ENCODE measurements at places on chromosomes 13 and 19.

DNA sequence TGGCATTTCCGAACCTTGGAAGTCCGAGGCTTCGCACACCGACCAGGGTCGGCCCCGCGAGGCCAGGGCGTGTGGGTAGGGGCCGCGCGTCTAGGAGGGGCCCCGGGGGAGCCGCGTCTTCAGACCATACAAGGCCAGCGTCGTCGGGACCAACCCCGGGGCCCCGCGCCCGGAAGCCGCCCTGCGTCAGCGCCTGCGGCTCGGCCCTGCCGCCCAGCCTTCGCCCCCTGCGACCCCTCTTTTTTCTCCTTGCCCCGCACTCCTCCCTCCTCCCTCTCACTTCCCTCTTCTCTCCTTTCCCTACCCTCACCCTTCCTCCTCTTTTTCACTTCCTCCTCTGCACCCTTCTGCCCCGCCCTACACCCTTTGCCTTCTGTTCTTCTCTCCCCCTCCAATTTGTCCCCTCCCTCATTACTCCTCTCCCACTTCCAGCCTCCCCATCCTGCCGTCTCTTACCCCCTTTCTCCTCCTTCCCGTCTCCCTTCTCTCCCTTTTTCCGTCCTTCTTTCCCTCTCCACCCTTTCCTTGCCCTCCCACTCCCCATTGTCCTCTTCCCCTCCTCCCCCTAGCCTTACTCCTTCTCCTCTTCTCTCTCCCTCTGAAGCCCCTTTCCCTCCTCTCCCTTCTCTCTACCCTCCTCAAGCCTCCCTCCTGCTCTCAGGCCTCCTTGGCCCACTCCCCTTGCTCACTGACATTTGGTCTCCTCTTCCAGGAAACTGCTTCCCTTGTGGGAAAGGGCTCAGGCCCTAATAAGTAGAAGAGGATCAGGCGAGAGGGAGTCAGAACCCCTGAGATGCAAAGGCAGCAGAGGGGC lies 2.2 kb upstream of the PLEKHG2 start:
- no peak for DNase-seq

- no peak for DNase-seq
These were observed at the start of gene ADAMTS10 for GRCh38 chr19:8610041-8610935. TSS of gene ADAMTS10 (minus strand) at chr19:8610715. CDS start at chr19:8605710, 5,005 bp downstream.

GRCh38 chr19:48344892-48345291 lies 18.8 kb downstream of the TMEM143 start:
- DNase-seq, result no peak

GRCh38 chr19:2592824-2593223 lies 109.7 kb downstream of the GNG7 start:
- DNase-seq, result no peak

DNA sequence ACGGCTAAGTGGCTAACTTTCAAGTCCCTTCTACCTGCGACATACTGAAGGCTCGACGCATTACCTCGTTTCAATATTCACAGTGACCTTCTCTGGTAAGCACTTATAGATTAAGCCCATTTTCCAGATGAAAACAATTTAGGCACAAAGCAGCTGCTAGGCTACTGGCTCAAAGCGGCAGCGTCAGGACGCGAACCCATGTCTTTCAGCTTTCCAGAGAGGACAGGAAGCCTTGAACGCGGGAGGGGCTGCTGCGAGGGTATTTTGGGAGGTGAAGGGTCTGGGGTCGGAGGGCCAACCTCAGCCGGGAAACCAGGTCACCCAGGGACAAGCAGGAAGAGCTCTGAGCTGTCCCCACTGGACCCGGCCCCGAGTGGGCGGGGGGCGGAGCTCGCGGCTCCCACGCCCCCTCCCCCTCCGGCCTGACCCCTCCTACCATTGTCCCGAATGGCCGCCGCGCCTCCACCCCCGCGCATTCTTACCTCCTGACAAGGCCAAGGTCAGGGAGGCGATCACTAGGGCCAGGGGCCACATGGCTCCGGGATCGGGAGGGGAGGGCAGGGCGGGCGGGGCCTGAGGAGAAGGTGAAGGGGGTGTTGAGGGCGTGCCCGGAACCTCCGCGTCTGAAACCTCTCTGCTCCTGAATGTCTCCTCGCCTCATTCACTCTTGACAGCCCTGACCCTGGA lies at the start of gene KLK13:
Gene KLK13, minus strand, starts transcription at position 559 of the 687 bp plus-strand sequence. Its CDS starts 25 bp downstream, at position 534.
- DNase-seq, result no peak

GRCh38 chr13:107076801-107077200 lies 508.9 kb upstream of the ARGLU1 start:
- DNase-seq, result no peak

- DNase-seq, result no peak
These were observed at the start of gene SIAH3 for GRCh38 chr13:45851171-45851921. TSS of gene SIAH3 (minus strand) at chr13:45851753. CDS start at chr13:45851629, 124 bp downstream.

GRCh38 chr19:13007292-13008045 lies 12.2 kb downstream of the NFIX start:
- no peak for DNase-seq

- DNase-seq, result no peak
These were observed 66.8 kb downstream of the IPO5 start for GRCh38 chr13:98020271-98020670.

DNA sequence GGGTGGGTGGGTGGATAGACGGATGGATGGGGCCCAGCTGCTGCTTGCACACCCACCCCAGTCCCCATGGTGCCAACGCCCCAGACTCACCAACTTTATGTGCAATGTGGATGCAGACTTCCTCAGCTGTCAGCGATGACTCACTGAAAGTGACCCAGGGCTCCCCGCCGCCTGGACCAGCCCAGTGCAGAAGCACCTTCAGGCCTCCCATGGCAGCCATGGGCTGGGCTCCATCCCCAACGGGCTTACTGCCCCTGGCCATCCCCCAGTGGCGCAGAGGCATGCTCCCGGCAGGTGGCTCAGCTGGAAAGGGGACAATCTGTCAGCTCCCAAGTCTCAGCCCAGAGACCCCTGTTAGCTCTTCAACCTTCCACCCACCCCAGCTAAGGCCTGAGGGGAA lies 2.2 kb downstream of the TYK2 start:
- DNase-seq, result no peak

- no peak for DNase-seq
These were observed 236.8 kb downstream of the LMO7 start for GRCh38 chr13:75872980-75873379.

GRCh38 chr13:46179491-46179908 lies 2.5 kb downstream of the LCP1 start:
- no peak for DNase-seq

GRCh38 chr19:1698636-1699035 lies 46.2 kb upstream of the TCF3 start:
- no peak for DNase-seq

DNA sequence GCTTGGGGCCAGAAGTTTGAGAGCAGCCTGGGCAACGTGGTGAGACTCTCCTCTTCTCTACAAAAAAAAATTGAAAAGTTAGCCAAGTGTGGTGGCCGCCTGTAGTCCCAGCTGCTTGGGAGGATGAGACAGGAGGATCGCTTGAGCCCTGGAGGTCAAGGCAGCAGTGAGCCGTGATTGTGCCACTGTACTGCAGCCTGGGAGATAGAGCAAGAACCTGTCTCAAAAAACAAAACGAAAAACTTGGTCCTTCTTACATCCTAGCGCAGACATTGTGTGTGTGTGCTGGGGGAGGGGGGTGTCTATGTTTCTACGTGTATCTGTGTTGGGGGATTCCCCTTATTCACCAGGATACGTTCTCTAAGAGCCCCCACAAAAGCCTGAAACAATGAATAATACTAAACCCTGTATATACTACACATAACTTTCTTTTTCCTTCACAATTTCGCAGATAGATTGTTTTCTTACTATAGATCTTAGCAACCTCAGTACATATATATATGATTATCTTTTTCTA lies 7.9 kb downstream of the AXL start:
- no peak for DNase-seq

DNA sequence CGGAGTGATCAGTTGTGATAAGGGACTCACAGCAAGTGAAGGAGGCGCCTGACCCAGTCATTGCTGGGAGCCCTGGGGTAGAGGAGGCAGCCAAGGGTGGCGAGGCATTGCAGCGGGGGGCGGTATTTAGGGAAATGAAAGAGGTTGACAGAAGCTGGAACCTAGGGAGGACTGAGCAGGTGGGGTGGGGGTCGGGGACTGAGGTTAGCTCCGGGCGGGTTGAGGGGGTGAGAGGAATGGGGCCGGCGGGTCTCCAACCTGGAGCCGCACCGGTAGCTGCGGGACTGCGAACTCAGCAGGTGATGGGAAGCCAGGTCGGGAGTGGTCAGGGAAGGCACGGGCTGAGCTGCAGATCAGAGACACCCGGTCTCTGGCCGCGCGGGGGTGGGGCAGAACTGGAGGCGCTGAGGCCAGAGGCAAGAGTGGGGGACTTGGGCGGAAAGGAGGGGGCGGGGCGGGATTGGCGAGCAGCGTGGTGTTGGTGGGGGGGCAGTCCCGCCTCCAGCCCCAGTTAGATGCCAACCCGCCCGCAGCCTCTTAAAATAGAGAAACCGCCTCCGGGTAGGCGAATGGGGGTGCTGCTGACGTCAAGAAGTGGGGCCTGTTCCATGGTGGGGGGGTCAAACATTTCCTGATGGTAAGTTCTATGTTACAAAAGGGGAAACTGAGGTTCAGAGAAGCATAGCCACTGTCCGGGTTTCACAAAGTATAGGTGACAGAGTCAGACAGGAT lies 1.5 kb downstream of the MAST3 start:
- DNase-seq, result no peak

- no peak for DNase-seq
These were observed 11.5 kb downstream of the TECR start for GRCh38 chr19:14540741-14541525.

GRCh38 chr19:47435196-47435595 lies 15.9 kb upstream of the MEIS3 start:
- DNase-seq, result no peak

- no peak for DNase-seq
These were observed 2.5 kb upstream of the GPR42 start for GRCh38 chr19:35368378-35368777.

DNA sequence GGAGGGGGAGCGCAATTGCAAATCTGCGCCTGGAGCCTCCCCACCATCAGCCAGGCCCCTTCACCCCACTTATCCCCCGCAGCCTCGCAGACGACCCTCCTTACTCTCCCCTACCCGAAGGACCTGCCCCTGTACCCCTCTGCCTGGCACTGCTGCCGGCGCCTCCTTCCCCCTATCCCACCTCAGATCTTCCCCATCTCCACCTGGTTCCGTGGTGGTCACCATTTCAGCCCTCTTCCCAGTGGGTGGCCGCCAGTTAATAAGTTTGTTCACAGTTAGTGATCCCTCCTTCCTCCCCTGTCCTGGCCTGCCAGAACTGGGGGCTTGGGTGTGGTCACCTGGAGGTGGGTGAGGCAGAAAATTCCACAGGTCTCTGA lies 397 bp downstream of the SLC44A2 start:
- no peak for DNase-seq

DNA sequence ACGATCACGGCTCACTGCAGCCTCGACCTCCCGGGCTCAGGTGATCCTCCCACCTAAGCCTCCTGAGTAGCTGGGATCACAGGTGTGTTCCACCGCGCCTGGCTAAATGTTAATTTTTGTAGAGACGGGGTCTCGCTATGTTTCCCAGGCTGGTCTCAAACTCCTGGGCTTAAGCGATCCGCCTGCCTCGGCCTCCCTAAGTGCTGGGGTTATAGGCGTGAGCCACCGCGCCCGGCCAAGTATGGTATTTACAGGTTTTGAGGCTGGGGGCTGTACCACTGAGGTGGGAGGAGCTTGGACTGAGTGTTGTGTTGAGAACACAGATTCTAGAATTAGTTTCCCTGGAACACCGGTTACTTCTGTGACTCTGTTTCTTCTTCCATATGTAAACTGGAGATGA lies 452 bp upstream of the PPM1N start:
- DNase-seq, result no peak

DNA sequence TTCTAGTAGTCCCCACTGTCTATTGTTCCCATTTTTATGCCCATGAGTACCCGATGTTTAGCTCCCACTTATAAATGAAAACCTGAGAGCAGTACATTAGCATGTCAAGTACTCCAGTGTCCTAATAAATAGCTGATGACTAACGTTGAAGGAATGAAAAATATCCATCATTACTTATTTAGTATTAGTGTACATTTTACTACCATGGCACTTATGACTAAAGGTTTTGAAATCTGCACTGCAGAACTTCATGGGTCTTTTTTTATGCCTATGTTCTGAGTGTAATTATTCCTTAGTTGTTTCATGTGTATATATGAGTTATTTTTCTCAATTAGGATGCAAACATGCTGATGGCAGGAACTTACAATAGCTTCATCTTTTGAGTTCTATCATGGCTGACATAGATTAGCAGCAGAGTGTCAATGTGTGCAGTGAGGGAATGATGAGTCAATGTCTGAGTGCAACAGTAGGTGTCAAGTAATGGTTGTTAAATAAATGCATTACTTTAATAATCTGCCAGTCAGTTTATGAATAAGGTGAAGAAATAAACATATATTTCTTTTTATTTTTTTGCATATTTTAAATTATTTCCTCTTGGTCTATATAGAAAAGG lies 188.4 kb downstream of the ITGBL1 start:
- no peak for DNase-seq

DNA sequence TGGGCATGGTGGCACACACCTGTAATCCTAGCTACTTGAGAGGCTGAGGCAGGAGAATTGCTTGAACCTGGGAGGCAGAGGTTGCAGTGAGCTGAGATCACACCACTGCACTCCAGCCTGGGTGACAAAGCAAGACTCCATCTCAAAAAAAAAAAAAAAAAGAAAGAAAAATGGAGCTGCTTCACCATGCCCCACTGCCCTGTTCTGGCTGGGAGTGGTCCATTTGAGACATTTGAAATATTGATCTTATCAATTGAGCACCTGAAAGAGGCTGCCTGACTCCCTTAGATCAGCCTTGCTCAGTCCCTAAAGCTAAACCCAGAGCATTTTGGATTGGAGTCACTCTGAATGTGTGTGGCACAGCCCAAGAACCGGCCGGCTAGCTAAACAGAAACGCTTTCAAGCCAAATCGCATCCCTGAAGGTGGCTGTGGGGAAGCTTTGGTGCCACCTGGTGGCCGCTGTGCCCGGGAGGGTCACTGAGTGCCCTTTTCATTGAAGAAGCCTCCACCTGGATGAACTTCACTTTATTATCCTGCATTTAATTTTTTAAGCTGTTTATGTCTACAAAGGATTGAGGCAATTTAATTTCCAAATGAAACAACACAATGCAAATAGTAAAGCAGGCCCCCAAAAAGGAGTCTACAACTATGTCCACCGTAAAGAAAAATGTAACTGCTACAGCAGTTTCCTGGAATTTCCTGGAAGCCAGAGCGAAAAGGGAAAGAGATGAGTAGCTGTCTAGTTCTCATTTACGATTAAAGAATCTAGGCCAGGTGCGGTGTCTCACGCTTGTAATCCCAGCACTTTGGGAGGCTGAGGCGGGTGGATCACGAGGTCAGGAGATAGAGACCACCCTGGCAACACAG lies 53.1 kb upstream of the SERPINE3 start:
- DNase-seq, result no peak

- no peak for DNase-seq
These were observed 5.7 kb upstream of the CDC42EP5 start for GRCh38 chr19:54478677-54479266.

DNA sequence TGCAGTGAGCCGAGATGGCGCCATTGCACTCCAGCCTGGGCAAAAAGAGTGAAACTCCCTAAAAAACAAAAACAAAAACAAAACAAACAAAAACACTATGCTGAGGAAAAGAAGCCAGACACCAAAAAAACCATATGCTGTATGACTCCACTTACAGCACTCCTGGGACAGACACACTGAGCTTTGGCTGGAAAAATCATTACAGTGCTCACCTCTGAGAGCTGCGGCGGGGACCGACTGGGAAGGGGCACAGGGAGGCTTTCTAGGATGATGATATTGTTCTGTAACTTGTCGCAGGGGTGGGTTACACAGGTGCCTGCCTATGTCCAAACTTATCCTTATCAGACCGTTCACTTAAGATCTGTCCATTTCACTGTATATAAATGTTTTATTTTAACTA lies 7.8 kb downstream of the PNMA8A start:
- no peak for DNase-seq

- no peak for DNase-seq
These were observed 117.2 kb downstream of the MIPEP start for GRCh38 chr13:23771956-23772355.
